WTC11 (cell line): ENCODE measurements at places on chromosomes 7 and 10.

GRCh38 chr10:105702211-105702610 lies 1061.1 kb downstream of the SORCS3 start:
- H3K4me1 ChIP-seq, result peaks cover 37% of the 10 kb centered on the region
- DNase-seq, result no peak
- no peak overlapping the region for H3K27ac ChIP-seq
- peaks cover 78% of the 10 kb centered on the region for H3K27me3 ChIP-seq

DNA sequence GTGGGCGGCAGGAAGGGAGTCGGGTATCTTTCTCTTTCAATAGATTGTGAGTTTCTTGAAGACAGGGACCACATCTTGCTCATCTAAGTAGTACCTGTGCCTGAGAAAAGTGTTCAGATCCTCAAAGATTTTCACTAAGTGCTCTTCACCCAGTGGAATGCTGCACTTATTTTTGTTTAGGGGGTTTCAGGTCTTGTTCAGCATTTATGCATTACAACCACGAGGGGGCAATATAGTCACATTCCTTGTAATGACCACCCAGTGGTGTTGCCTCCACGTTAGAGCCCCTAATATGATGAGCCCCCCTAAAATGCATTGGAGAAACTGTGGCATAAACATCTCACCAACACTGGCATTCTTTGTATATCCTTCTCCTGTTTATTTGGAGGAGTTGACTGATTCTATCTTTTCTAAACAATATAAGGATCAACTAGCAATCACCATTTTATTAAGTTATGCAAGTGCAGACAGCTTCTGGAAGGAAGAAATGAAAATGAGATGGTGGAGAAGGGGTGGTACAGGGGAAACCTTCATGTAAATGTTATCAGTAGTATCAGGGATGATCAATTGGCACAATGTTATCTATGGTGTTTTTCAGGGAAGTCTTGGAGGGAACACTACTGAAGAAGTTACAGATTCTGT lies 3.1 kb upstream of the PAPSS2 start:
- H3K27ac ChIP-seq, result peak overlapping the region; percentile 62
- DNase-seq, result no peak
- no peaks in the 10 kb centered on the region for H3K36me3 ChIP-seq
- no peak overlapping the region for H3K4me3 ChIP-seq
- no peaks in the 10 kb centered on the region for H3K27me3 ChIP-seq
- peaks cover 69% of the 10 kb centered on the region for H3K4me1 ChIP-seq

DNA sequence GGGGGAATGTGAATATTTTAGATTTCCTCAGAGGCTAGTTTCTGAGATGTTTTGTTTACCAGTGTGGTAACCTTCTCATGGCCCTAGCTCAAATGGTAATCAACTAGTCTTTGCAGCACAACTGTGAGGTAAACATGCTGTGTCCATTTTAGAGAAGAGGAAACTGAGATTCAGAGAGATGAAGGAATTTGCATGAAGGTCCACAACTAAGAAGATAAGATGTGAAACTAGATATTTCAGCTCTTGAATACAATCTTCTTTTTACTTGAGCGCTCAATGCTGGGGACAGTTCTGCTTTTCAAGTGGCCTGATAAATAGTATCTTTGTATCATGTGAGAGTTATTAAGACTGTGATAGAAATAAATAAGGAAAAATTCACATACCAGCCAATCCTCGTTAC lies 245.4 kb downstream of the AUTS2 start:
- H3K4me3 ChIP-seq, result no peak overlapping the region
- no peaks in the 10 kb centered on the region; the same call in 1 of the 2 replicates for H3K27me3 ChIP-seq
- H3K4me1 ChIP-seq, result peaks cover 23% of the 10 kb centered on the region
- no peak for DNase-seq
- no peaks in the 10 kb centered on the region for H3K36me3 ChIP-seq

GRCh38 chr10:124640538-124641231 lies 103.5 kb downstream of the FAM53B start:
- no peak overlapping the region for H3K4me3 ChIP-seq
- H3K36me3 ChIP-seq, result no peaks in the 10 kb centered on the region
- peaks cover 3% of the 10 kb centered on the region for H3K4me1 ChIP-seq
- H3K27me3 ChIP-seq, result no peaks in the 10 kb centered on the region
- peak overlapping the region; percentile 51 for H3K27ac ChIP-seq

- H3K27me3 ChIP-seq, result no peaks in the 10 kb centered on the region
- H3K36me3 ChIP-seq, result peaks cover 56% of the 10 kb centered on the region
- no peaks in the 10 kb centered on the region for H3K4me1 ChIP-seq
Measured at GRCh38 chr7:122206985-122207384, 62.9 kb upstream of the AASS start.

GRCh38 chr10:89738551-89739209 lies 37.3 kb downstream of the KIF20B start:
- H3K4me1 ChIP-seq, result no peaks in the 10 kb centered on the region
- DNase-seq, result no peak
- H3K36me3 ChIP-seq, result peaks cover 32% of the 10 kb centered on the region
- H3K27ac ChIP-seq, result no peak overlapping the region

DNA sequence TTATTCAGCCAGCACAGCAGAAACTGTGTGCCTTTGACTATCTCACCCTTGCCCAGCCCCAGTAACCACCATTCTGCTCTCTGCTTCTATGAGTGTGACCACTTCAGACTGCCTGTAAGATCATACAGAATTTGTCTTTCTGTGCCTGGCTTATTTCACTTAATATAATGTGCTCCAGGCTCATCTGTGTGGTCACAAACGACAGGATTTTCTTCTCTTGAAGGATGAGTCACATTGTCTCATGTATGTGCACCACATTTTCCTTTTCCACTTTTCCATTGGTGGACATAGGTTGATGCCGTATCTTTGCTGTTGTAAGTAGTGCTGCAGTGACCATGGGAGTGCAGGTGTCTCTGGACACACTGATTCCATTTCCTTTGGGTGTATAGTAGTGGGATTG lies 122.5 kb upstream of the LANCL2 start:
- no peaks in the 10 kb centered on the region for H3K27me3 ChIP-seq
- no peak for DNase-seq
- no peak overlapping the region for H3K4me3 ChIP-seq
- no peak overlapping the region for H3K27ac ChIP-seq
- no peaks in the 10 kb centered on the region for H3K36me3 ChIP-seq

- no peaks in the 10 kb centered on the region; the same call in 1 of the 2 replicates for H3K36me3 ChIP-seq
- H3K27me3 ChIP-seq, result no peaks in the 10 kb centered on the region
- DNase-seq, result no peak
- H3K4me1 ChIP-seq, result peaks cover 5% of the 10 kb centered on the region; the same call in 1 of the 2 replicates
Measured at GRCh38 chr7:39184391-39184790, 206.7 kb downstream of the POU6F2 start.

GRCh38 chr10:91925022-91925320 lies 1.4 kb downstream of the BTAF1 start:
- no peak for DNase-seq
- H3K4me1 ChIP-seq, result peaks cover 27% of the 10 kb centered on the region
- peak overlapping the region; percentile 90 for H3K4me3 ChIP-seq
- H3K27me3 ChIP-seq, result peaks cover 5% of the 10 kb centered on the region; the same call in 1 of the 2 replicates
- peaks cover 10% of the 10 kb centered on the region for H3K36me3 ChIP-seq
- no peak overlapping the region for H3K27ac ChIP-seq

GRCh38 chr10:7544203-7544602 lies 122.6 kb downstream of the ITIH5 start:
- H3K36me3 ChIP-seq, result no peaks in the 10 kb centered on the region
- peaks cover 40% of the 10 kb centered on the region for H3K4me1 ChIP-seq
- no peak for DNase-seq
- H3K4me3 ChIP-seq, result no peak overlapping the region
- no peak overlapping the region for H3K27ac ChIP-seq

DNA sequence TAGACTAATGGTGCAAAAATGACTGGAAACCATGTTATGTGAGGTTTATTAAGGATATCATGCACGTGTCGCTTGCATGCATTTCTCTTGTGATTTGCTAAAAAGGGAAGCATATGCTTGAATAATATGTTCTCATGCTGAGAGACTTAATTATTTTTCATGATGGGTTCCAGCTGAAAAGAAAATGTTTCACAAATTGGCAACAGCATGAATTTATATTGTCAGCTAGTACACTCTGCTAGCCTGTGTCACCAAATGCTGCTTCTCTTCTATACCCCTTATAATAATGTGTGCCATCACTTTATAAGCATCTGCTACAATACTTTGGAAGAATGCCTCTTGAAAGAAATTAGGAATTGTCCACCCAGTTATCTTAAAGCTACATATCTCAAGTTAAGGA lies 63.0 kb downstream of the GNAI1 start:
- H3K36me3 ChIP-seq, result peaks cover 22% of the 10 kb centered on the region
- H3K27ac ChIP-seq, result no peak overlapping the region
- no peak for DNase-seq
- H3K27me3 ChIP-seq, result no peaks in the 10 kb centered on the region
- H3K4me3 ChIP-seq, result no peak overlapping the region
- H3K4me1 ChIP-seq, result peaks cover 30% of the 10 kb centered on the region

DNA sequence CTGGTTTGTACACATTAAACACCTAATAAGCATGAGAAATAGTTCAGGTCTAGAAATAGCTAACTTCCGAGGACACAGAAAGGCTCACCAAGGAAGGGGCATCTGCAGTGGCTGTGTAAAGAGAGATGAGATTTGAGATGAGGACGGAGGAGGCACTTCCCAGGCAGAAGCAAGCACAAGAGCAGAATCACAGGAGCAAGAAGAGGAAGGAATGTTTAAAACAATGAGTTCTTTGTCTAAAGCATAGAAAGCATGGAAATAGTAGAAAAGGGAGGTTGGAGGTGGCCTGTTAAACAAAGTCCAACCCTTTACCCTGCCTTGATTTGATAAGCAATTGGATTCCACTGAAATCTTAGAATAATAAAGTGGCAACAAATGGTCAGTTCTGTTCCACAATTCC lies 11.6 kb upstream of the PON3 start:
- H3K4me3 ChIP-seq, result no peak overlapping the region
- peak overlapping the region; percentile 0; the same call in 1 of the 2 replicates for H3K27ac ChIP-seq
- peaks cover 3% of the 10 kb centered on the region; the same call in 1 of the 2 replicates for H3K4me1 ChIP-seq
- no peak for DNase-seq
- no peaks in the 10 kb centered on the region for H3K27me3 ChIP-seq

- no peak overlapping the region for H3K27ac ChIP-seq
- no peak for DNase-seq
- H3K4me3 ChIP-seq, result no peak overlapping the region
- H3K27me3 ChIP-seq, result peaks cover 5% of the 10 kb centered on the region; the same call in 1 of the 2 replicates
- H3K36me3 ChIP-seq, result peaks cover 13% of the 10 kb centered on the region
- H3K4me1 ChIP-seq, result no peaks in the 10 kb centered on the region
Measured at GRCh38 chr10:131630772-131631258, 270.0 kb upstream of the PPP2R2D start.

DNA sequence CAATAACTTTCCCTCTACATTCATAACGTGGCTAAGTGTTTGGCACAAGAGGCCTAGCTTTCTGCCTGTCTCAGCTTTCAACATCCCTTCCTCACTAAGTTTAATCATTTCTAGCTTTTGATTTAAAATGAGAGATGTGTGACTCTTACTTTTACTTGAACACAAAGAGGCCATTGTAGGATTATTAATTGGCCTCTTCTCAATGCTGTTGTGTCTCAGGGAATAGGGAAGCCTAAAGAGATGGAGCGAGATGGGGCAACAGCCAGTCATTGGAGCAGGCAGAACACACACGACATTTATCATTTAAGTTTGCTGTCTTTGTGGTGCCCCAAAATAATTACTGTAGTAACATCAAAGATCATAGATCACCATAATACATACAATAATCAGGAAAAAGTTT lies 167.1 kb upstream of the TRIM24 start:
- no peak overlapping the region for H3K4me3 ChIP-seq
- no peaks in the 10 kb centered on the region for H3K4me1 ChIP-seq
- peaks cover 32% of the 10 kb centered on the region for H3K36me3 ChIP-seq
- H3K27ac ChIP-seq, result no peak overlapping the region
- DNase-seq, result no peak
- peaks cover 22% of the 10 kb centered on the region for H3K27me3 ChIP-seq

DNA sequence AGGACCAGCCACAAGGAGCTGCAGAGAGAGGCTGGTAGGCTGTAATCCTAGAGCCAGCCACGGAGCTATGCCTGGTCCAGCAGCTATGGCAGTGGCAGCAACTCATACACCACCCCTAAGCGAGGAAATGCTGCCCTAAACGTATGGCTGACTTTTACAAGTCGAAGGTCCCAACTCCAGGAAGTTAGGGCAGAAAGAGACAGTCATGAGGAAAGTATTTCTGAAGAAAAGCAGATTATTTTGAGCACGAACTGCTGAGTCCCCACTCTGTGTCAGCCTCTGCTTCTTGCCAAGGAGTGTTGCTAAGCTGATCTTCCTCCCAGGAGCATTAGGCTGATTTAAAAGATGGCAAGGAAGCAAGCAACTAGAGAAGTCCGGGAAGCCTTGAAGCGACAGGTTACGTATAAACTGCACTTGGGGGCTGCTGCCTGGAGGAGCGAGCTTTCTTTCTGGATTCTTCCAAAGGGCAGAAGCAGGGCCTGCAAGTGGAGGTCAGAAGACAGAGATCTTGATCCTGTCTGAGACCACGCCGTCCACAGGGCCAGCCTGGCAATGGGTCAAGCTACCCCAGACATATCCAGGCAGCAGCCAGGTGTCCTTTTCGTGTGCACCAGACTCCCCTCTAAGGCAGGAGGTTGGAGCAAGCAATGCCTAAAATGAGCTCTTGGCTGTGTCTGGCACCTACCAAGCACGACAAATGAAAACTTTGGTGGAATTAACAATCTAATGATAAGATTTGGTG lies 39.4 kb downstream of the PLXNA4 start:
- peaks cover 57% of the 10 kb centered on the region for H3K4me1 ChIP-seq
- peaks cover 9% of the 10 kb centered on the region for H3K27me3 ChIP-seq
- no peak overlapping the region for H3K27ac ChIP-seq

DNA sequence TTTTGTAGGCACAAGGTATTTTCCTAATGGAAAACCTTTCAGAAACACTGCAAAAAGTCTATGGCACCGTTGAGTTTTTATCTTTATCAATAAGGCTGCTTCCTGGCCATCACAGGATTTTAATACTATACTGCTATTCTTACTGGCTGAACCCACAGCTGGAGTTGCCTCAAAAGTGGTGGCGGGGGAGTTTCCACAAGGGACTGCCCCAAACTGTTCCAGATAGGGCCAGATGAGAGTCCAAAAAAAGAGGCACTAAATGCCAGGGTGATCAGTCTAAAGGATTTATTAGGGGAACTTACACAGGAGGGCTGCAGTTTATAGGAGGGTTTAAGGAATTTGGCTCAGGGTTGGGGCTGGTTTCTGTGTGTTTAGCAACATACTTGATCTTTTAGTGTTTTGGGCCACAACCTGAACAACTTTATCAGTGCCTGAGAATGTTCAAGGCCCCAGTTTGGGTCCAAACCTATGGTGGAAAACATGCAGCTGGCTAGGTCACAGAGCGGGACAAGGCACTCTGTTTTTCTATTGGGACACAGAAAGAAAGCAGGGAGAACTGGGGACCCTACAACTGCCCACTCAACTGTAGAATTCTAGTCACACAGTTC lies 41.4 kb downstream of the STAM start:
- H3K36me3 ChIP-seq, result no peaks in the 10 kb centered on the region
- peaks cover 8% of the 10 kb centered on the region for H3K4me1 ChIP-seq
- DNase-seq, result no peak
- peak overlapping the region; percentile 81; the same call in 1 of the 2 replicates for H3K27ac ChIP-seq
- no peak overlapping the region for H3K4me3 ChIP-seq

GRCh38 chr10:32210306-32211045 lies 136.5 kb downstream of the EPC1 start:
- H3K27me3 ChIP-seq, result no peaks in the 10 kb centered on the region
- peak; percentile 67 for DNase-seq
- no peak overlapping the region for H3K4me3 ChIP-seq
- H3K27ac ChIP-seq, result no peak overlapping the region
